AG04449 (cell line): ENCODE measurements at places on chromosomes 2 and 18.

DNA sequence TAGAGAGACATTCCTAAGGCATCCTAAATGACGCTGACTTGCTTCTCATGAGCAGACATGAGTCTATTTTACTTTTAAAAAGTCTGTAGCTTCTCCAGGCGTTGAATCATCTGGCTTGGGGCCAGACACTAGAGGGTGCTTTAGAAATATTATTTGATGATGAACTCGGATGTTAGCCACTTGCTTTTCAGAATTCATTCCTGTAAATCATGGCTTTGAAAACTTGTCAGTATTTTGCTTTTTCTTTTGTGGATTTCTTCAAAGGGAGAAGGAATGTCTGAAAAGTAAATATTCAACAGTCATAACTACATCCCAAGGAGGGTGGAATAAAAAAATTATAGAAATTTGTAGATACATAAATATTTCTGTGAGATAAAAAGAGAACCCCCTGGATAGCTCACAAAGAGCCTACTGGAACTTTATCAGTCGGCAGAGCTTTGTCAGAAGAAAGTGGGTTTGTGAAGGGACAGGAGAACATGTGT, 370.8 kb downstream of the OSR1 start:
- peak; percentile 82 for DNase-seq

GRCh38 chr2:65027616-65028244, 28.5 kb upstream of the CEP68 start:
- no peak for DNase-seq

DNA sequence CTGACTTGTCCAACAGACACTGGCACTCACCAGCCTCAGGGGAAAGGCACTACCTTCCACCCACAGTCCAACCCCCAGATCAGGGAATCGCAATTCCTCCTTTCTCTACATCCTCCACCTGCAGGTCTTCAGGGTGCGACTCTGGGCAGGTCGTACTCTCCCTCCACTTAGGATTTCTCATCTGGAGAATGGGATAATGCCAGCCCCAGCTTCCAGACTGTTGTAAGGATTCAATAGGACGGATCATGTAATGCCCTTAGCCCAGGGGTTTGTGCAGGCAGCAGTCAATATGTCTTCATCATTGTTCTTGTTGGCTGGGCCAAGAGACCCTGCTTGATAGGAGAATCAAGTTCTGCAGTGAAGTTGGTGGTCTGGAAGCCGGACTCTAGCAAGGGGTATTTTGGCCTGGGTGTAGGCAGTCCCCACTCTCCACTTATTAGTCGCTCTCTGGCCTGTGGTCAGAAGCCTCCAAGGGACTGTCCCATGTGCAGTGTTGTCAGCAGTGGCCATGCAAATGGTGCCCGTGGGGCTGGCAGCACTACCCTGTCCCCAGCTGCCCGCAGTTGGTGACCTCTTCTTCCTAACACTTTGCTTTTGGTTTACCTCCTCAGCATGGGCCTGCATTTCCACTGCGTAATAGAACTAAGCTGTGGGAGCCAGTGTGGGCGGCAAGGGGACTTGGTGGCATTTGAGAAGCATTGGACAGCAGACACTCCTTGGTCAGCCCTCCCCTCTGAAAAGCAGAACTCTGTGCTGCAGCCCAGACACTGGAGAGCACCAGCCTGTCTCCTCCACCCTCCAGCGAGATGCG, 172.4 kb upstream of the HS6ST1 start:
- DNase-seq: no peak

DNA sequence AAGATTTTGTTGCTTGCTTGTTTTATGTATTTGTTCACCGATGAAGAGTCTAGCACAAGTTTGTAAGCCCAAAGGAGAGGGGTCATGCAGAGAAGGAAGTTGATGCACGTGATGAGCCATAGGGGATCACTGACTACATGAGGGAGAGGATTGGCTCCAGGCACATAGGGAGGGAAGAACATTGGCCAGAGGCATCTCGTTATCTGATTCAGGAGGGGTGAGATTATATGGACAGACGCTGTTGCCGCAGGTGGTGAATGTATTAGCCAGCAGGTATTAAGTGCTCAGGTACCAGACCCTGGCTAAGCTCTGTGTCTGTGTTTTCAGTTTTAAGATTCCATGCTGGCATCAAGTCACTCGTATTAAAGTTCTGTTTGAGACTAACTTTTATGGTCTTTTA, 91.8 kb upstream of the CHST9 start:
- DNase-seq: no peak

DNA sequence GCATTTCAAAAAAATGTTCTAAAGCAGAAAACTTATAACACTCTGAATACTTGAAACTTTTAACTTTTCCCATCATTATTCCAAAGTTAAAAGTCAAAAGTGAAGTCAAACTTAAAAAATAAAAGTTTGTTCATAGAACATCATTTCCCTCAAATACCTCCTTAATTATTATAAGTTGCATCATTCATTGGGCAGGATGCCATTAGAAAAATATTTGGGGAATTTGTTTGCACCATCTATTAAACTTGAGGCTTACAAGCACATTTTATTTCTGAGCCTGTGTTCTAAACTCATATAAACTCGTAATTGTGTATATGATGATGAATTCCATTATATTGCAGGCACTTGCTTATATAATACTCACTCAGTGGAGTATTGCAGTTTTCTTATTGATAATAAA, 588.0 kb upstream of the NRXN1 start:
- no peak for DNase-seq

DNA sequence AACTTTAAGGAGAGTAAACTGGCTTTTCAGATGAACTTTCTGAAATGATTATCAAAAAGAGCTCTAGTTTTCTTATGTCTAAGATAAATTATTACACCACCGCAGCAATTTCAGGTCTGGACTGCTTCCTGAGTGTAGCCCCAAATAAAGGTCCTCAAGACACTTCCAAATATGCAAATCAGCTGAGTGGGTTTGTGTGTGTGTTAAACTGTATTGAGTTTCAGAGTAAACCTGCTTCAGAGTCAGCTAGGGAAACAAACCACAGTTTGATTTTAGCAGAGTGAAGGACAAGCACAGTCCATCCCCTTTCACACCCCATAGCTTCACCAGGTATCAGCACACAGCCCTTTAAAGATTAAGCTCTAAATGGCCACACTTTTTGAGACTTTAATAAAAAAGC, 168.7 kb downstream of the NRXN1 start:
- no peak for DNase-seq

- no peak for DNase-seq
Measured at GRCh38 chr2:69012310-69013141, 453 bp upstream of the ANTXR1 start.

GRCh38 chr2:224046752-224047151, 7.7 kb upstream of the SERPINE2 start:
- DNase-seq: no peak

GRCh38 chr2:170332676-170333402, 154.9 kb downstream of the MYO3B start:
- DNase-seq: no peak
